ENCODE measurements at places on chromosomes 11 and 22.
A peak's percentile ranks its signal among the peaks of the same experiment; 100 is the strongest.

DNA sequence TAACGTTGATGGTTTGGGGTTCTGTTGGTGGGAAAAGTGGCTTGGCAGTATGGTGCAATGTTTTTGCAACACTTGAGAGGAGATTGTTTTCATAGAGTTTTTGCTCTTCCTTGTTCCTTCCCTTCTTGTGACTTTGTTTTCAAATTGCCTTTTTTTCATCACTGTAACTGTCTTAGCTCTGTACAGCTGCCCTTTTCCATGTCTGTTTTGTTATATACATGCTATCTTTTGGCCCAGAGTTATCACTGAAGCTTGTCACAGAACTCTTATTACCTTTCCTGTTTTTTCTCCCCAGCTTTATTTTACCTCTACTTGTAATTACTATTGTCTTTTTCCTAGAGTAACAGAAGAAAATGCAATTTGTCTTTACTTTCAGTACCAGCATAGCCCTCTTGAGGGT is 154.1 kb downstream of the DDX10 start:
- DNase-seq, result no peak

DNA sequence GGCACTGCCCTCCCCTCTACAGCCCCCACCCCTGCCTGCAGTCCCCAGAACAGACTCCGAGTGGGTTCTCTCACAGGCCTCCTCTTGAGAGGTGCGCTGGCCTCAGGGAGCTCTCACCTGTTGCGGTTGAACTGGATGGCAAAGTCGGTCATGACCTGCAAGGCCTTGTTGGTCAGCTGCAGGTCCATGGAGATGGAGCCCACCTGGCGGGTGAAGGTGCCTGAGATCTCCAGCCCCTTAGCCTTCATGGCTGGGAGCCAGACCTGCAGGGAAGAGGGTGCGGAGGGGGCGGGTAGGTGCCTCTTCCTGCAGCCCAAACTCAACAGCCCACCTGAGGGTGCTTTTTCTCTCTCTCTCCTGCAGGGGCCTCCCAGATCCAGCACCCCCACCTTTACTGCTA is 18.7 kb upstream of the RASL10A start:
- DNase-seq, result no peak

DNA sequence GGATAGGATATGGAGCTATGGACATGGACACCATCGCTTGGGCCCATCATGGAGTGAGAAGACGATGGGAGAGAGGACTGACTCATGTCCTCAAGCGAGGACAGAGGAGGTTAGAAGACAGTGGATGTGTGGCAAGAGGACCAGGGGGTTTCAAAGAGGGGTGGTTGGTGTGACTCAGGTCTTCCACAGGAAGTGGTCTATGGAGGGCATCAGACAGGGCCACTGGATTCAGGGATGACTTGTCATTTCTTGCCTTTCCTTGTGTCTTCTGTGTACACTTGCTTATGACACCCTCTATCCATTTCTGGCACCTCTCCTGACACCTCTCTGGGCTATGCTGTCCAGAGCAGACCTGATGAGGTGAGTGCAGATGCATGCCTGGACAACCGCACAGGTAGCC is 115.4 kb downstream of the OSBP2 start:
- DNase-seq, result no peak

DNA sequence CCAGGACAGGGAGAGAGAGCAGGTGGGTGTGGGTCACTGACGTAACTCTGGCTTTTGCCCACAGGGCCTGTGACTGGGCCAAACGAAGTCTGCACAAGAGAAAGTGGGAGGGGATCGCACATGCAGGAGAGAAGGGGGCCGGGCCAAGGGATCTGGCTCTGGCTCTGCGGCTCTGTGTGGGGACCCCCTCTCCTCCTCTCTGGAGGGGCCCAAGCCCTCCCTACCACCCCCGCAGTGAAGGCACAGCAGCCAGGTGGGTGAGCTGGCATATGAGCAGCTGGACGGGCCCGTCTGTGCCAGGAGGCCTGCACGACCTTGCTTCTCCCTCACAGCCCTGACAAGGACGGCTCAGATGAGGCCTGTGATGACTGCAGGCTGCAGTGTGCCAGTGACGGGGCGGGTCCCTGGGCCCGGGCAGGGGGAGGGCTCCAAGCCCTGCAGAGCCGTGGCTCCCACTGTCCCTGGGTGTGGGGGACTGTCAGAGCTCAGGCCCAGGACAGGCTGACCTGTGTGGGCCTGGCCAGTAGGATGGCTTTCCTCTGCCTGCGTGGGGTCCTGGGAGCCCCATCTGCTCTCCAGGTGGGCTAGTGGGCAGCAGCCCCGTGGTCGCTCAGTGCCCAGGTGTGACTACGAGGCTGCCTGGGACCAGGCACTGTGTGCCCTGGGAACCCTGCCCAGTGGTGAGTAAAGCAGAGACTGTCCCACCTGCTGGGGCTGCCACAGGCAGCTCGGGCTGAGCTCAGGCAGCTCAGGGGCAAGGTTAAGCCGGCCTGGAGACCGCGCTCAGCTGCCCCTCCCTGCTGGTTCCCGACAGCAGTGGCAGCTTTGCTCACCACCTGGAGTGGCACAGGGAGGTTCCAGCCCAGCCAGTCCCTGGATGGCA is 22.2 kb downstream of the MRGPRG start:
- no peak for DNase-seq

- no peak for DNase-seq
These were observed 197.9 kb upstream of the BDNF start for GRCh38 chr11:27898166-27898565.

DNA sequence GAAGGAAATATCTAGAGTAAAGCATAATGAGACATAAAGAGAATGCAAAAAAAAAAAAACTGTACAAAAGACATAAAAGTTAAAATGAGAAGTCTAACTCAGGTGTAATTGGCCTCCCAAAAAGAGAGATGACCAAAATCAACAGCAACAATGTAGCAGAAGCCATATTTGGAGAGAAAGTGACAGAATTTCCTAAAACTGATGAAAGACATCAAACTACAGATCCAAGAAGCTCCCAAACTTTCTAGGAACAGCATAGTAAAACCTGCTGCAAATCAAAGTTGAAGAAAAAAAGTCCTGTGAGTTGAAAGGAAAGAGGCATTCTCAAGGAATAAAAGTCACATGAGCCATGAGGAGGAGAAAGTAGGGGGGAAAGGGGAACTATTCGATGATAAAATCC is 231.3 kb downstream of the METTL15 start:
- no peak for DNase-seq

DNA sequence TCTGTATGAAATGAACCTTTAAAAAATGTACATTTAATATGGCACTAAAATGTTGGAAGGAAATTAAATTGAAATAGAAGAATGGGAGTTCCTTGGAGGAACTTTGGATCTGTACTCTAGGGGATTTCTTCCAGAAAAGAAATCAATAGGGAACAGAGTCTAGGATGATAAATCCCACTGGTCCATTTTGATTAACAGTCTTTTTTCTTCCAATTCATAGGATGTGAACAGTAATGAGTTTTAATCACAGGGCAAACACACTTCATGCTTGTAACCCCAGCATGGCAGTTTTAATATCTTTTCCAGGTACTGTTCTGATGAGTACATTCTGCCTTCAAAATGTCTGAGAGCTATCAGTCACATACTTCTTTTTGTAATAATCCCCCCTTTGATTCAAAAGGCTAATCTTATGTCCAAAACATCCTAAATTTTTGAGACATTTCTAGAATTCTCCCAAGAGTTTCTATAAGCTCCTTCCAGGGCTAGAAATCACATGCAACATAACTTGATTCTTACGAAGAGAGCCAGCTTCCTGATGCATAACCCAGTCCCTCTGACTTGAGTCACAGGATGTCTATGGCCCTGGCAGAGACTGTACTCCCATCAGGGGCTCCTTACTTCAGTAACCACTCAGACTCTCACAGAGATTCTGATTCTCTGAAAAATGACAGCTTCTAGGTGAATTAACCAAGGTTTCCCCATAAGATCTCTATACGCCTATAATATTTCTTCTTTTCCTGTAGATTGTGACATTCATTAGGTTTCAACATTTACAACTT is 112.9 kb downstream of the SLC36A4 start:
- DNase-seq, result no peak

- DNase-seq, result no peak
These were observed 2.0 kb downstream of the KCNE3 start for GRCh38 chr11:74465291-74465708.

DNA sequence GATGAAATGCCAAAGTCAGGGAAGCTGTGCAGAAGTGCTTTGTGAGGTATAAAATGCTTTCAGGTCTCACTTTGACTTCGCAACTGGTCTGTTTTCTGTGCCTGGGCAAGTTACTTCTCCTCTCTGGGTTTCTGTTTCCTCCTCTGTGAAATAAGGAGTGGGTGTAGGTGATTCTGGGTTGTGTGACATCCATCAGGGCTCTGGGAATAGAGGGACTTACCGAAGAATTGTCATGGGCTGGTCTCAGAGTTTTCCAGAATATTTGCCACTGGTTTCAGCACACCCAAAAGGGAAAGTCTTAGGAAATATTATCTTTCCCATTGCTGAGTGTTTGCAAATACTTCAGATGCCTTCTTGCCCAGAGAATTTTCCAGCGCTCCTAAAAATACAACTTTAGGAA is 118.4 kb downstream of the KIAA1671 start:
- no peak for DNase-seq

GRCh38 chr22:40955571-40955970 is 4.4 kb downstream of the RBX1 start:
- DNase-seq, result no peak

GRCh38 chr11:32451808-32452207 is 16.5 kb upstream of the WT1 start:
- DNase-seq, result no peak

DNA sequence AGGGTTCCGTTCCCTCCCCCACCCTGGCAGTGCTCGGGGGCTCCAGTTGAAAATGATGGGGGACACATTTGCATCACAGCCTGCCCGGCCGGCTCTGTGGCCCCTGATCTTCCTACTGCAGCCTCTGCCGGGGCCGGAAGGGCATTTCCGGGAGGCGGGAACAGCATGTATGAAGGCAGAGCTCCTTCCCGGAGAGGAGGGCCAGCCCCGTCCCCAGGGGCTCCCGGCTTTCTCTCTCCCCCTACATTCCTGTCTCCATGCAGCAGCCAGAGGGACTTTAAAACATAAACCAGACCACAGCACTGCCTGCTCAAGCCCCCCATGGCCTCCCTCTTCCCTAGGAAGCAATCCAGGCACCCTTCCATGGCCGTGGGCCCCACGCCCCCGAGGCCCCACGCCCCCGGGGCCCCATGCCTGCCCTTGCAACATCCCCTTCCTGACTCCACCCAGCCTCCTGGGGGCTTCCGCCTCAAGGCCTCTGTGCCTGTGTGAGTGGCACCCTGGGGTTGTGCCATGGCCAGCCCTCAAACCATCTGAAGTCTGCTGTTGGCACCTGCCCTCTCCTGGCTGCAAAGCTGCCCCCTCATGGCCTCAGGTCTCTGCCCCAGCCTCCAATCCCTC is 73.1 kb downstream of the CDKN1C start:
- DNase-seq, result no peak

DNA sequence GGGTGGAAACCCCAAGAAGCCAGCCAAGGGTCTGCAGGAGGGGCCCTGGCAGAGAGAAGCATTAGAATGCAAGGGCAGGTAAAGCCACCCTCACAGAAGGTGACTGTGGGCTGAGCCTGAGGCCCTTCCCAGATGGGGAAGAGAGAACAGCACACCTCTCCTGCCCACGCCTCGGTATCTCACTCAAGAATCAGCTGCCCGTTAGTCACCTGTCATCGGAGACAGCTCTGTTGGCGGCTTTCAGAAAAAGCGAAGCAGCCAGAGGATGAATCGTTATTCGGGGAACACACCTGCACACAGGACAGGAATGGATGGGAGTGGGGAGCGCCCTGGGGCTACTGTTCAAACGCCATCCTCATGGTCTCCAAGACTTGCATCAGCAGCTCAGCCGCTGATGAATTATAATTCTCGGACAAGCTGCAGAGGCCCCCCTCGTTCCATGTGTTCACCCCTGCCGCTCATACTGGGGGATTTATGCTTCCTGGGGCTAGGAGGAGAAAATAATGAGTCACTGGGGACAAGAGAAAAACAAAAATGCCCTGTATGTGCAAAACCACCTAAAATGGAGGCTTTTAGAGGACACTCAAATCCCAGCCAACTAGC is 21.6 kb upstream of the TMA7B start:
- no peak for DNase-seq

GRCh38 chr11:67301951-67302516 is 1.3 kb upstream of the SSH3 start:
- no peak for DNase-seq

GRCh38 chr22:41833369-41834004 is 582 bp downstream of the SREBF2 start:
- DNase-seq, result no peak

DNA sequence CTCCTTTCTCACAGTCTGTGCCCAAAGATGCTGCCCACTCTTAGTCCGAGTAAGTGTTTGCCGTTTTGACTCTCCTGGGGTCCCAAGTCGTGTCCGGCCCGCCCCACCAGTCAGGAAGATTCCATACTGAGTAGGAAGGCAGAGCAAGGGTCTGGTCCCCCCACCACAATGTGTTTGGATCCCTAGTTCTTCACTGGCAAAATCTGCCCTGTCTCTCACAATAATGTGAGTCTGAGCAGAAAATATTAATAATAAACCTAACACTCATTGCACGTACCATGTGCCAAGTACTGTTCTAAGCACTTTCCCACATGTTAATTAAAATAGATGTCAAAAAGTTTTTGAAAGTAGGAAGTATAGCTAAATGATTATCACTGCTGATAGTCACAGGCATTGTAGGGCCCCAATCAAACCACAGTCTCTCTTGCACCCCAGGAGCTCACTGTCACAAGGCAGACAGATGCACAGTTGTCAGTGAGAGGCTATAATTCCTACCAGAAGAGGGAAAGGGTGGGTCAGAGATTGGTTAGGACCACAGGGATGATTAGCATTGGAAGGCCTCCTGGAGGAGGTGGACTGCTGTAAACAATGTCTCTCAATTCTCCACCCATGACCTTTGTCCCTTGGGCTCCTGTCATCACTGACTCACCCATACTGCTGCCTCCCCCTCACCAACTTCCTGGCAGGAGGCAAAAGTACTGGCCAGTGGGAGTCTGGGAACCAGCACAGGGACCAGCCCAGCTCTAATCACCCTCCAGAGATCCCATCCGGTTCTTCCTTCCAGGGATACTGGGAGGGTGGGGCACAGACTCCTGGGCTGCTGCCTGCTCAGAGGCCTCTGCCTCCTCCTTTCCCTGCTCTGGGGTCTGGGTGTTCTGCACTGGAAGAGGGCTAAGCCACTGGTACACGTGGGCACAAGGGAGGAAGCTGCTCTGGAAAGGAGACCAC is 1.0 kb upstream of the POLD4 start:
- peak; percentile 93 for DNase-seq

- DNase-seq, result no peak
These were observed 2.5 kb upstream of the MS4A13 start for GRCh38 chr11:60512651-60513225.

- DNase-seq, result no peak
These were observed 286.7 kb downstream of the MN1 start for GRCh38 chr22:27514601-27515523.

- no peak for DNase-seq
These were observed 14.0 kb downstream of the CD6 start for GRCh38 chr11:60985501-60985900.

GRCh38 chr11:16278979-16279378 is 77.4 kb downstream of the SOX6 start:
- no peak for DNase-seq

- DNase-seq, result no peak
These were observed 708 bp downstream of the SCO2 start for GRCh38 chr22:50524676-50525103.

- no peak for DNase-seq
These were observed 16.7 kb downstream of the TP53AIP1 start for GRCh38 chr11:128926000-128926399.

- DNase-seq, result no peak
These were observed 33.7 kb downstream of the C11orf58 start for GRCh38 chr11:16772141-16772512.
